ENCODE measurements at places on chromosomes 16 and 17. TPM values are rescaled to one million over a fixed set of nuclear protein-coding genes. Genes with fewer than 3 reads are reported as not detected.

TEDC2 gene
- 2.5 TPM for polyA plus RNA-seq

EIF3CL gene
- polyA plus RNA-seq, result 59.2 TPM

HOXB7 gene
- 27.0 TPM for polyA plus RNA-seq

GDPD1 gene
- polyA plus RNA-seq, result 0.54 TPM

PRAC2 gene
- not detected for polyA plus RNA-seq

CA4 gene
- 15.3 TPM for polyA plus RNA-seq

ZNF750 gene
- 0.08 TPM for polyA plus RNA-seq

TERB1 gene
- polyA plus RNA-seq, result not detected

CES3 gene
- polyA plus RNA-seq, result 0.22 TPM

MMP28 gene
- polyA plus RNA-seq, result 4.3 TPM

HBA2 gene
- 51.7 TPM for polyA plus RNA-seq

G6PC1 gene
- 0.09 TPM for polyA plus RNA-seq

IGFALS gene
- polyA plus RNA-seq, result 0.67 TPM

TMED6 gene
- polyA plus RNA-seq, result 2.5 TPM

Data from adrenal gland (tissue), 19 donors.